Hindlimb muscle (tissue), 1 donor: ENCODE measurements at places on chromosomes 5 and 9.

DNA sequence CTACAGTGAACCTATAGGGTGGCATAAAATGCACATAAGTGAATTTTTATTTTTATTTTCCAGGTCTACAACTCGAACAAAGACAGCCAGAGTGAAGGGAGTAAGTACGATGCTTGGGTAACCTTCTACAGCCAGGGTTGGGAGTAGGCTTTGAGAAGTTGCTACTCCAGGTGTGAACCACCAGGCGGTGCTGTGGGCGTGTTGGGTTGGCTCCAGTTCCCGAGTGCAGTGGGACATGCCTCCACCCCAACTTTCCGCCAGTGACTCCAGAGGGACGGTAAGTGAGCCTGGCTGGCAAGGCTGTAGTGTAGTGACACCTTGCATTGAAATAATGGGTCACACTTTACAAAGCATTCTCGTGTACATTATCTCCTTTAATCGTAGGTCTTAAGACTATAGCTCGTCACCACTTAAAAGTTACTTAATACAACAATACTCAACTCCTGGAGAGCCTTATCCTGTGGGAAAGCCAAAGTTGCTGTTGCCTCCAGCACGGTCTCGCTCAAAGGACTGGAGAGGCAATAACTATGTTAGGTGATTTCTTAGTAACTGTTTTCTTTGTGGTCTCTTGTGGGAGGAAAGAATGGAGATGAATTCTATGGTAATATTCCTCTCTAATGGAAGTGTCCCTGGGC lies 244.0 kb downstream of the ARHGAP26 start:
- no peak for DNase-seq

GRCh38 chr5:144404672-144405071 lies 234.0 kb downstream of the KCTD16 start:
- no peak for DNase-seq

DNA sequence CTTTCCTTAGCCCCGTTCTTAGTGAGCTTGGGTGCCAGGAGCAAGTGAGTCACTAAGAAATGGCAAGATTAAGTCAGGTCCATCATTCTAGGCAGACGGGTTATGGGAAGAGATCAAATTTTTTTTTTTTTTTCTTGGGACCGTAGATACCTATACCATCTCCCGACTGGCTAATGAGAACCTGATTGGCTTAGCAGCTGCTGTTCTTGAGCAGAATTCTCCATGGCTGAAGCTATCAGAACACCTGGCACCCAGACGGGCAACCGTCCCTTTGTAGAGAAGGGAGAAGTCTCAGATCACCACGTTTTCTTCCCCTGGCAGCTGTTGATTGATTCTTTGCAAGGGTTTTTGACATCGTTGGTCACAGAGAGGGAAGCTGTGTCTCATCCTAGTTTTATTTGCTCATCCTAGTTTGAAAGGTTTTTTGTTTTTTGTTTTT lies 78.6 kb downstream of the AOPEP start:
- DNase-seq, result no peak

- DNase-seq, result no peak
Observed at GRCh38 chr9:134173127-134174072, 9.0 kb upstream of the RNU6ATAC start.

DNA sequence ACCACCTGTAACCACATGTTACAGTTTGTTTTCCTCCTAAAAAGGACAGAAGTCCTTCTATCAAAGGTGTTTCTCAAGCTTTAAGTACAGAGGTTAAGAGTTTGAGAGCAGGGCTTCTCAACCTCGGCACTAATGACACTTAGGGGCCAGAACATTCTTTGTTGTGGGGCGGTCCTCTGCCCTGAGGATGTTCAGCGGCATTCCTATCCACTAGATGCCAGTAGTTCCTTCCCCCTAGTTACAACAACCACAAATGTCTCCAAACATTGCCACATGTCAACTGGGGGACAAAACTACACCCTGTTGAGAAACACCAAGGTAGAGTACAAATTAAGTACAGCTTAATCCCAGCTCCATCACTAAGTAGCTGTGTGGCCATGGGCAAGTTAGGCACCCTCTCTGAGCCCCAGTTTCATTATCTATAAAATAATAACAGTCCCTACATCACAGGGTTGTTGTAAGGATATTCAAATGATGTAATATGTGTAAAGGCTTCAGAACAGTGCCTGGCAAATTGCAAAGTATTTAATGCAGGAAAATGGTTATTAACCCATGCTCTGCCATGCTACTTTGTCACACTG lies 44.6 kb downstream of the PIP5K1B start:
- no peak for DNase-seq

DNA sequence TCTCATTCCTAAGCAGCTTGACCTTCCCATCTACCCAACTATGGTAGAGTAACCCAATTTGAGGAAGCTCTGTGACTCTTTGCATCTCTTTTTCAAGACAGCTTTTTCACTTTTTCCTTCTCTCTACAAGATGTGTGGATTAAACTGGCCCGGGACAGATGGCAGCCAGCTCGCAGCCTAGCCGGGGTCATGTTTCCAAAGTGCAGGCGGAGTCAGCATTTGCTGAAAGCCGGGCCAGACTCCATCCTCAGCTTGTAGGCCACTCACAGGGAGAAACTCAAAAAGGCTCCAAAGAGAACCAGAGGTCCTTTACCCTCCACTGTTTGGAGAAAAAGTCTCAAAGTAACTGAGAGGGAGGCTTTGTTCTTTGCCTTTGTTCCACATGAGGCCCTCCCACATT lies 286.8 kb upstream of the PANK3 start:
- no peak for DNase-seq

- DNase-seq, result no peak
Observed at GRCh38 chr5:55062039-55062779, 38.2 kb downstream of the GZMK start.

DNA sequence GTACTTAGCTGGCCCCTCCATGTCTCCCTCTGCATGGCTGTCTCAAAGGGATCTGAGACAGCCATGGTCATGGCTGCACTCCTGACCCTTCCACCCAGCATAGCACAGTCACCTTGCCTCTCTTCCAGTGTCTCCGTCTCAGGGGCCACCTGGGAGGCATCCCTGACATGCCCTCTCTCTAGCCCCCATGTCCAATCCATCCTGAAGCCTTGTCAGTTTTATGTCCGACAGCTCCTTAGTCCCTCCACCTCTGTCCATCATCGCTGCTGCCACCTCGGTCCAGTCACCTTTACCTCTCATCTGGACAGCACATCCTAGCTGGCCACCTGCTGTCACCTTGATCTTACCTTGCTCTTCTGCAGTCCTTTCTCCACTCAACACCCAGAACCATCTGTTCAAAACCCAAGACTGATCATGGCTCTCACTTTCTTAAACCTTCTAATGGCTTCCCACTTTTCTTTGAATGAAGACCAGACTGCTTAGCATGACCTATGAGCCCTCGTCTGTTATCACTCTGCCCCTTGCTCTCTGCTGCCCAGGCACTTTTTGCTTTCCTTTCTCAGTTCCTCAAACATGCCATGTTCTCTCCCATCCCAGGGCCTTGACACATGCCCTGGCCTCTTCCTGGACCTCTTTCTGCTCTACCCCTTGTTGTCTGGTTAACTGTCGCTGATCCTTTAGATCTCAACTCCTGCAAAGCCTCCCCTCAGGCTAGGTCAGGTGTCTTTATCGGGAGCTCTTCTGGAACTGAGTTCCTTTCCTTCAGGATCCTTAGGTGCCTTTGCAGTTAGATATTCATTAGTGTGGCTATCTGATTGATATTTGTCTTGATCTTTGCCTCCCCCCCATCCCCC lies 181.8 kb upstream of the PITX1 start:
- DNase-seq, result no peak

GRCh38 chr5:110304176-110304575 lies 422.3 kb downstream of the TMEM232 start:
- peak; percentile 2 for DNase-seq

DNA sequence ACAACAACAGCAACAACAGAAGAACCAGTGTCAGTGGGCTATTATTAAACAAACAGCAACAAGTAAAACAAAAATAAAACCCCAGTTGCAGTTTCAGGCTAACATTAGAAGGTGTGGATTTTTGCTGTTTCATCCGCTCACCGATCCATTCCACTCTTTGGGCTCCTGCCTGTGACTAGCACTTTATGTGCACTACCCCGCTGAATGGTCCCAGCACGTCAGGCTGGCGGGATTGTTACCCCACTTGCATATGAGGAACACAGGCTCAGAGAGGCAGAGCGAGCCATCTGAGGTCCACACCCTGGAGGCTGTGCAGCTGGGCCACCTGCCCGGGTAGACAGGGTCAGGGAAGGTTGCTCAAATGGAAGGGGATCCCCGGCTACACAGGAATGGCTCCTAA lies 26.0 kb downstream of the NSG2 start:
- DNase-seq, result no peak

GRCh38 chr9:135926402-135927194 lies 19.3 kb upstream of the CAMSAP1 start:
- DNase-seq, result no peak

DNA sequence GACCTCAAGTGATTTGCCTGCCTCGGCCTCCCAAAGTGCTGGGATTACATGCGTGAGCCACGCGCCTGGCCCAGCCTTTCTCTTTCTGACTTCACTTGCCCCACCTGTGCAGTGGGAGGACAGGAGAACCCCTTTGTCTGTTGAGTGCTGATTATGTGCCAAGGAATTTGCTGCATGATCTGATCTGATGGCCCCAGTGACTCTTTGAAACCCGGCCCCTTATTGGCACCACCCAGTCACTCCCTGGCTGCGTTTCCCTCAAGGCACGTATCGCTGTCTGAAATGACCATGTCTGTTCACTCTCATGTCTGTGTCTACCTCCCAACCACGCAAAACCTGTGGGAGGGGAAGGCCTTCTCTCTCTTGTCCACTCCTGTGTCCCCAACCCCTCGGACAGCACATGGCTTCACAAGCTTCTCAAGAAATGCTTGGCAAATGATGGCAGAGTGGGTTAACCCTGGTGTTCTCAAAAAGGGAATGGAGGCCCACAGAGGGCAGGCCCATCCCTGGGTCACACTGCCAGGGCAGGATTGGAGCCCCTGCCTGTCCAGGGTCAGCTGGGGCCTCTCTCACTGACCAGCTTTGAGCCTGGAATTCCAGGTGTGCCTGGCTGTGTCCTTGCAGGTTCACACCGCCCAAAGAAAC lies 21.9 kb downstream of the NEK6 start:
- DNase-seq, result no peak

DNA sequence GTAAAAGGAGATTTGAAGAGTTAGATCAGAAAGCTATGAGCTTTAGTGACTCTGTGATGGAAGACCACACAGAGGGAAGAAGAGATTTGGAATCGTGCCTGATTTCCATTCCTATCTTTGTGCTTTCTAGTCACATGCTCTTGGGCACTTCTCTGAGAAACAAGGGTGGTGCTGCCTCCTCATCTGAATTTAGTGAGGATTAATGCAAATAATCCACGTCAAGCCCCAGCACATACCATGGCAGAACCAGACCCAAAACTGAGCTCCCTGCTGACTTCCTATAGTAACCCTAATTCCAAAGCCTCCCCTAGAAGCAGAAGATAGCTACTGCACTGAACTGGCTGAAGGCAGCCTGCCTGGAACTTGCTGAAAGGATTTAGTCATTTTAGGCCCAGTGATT lies 17.7 kb downstream of the SLC45A2 start:
- no peak for DNase-seq

DNA sequence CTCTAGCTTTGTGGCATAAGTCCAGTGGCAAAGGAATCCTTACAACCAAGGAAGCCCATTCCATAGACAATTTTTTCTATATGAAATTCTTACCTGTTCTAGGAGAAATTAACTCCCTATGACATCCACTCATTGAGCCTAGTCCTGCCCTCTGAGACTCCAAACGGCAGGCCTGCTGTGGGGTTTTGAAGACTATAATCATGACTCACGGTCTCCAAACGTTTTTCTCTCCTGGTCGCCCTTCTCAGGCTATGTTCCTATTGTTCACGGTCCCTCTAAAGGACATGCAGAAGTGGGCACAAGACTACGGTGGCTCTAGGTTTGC lies 611 bp downstream of the EXOSC3 start:
- no peak for DNase-seq

GRCh38 chr9:92247981-92248380 lies 45.5 kb downstream of the IARS1 start:
- no peak for DNase-seq

- DNase-seq, result no peak
Observed at GRCh38 chr9:137809040-137809576, 68.5 kb upstream of the CACNA1B start.

DNA sequence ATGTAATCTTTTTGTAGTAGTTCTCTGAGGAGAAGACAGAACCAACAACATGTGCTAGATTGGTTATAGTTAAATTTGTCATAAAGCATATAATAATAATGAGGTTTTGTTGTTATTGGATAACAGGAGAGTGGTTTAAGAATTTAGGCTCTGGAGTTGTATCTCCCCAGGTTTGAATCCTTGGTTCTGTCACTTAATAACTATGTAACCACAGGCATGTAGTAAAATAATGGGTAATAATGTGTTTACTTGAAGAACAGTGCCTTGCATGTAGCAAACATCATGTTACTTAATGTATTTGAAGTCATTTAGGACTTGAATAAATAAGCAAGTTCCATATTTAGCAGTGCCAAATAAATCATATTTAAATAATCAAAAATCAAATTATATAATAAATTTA lies 55.8 kb downstream of the NSD1 start:
- no peak for DNase-seq

DNA sequence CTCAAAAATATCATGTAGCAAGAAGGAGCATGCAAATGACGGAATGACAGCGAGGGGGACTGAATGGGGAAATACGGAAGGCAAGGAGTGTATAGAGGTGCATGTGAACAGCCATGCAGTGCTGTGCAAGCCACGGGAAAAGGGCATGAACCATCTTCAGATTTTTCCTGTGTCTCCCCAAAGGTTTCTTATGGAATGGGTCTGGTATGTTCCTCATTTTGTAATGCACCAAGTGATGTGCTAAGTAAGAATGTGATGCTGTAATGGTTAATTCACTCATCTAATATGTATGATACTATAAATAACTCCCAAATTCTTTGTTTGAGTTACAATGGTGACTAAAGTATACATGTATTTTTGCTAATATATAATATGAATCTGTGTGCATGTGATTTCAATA lies 99.0 kb upstream of the DAB2 start:
- DNase-seq, result no peak

- DNase-seq, result peak; percentile 73
Observed at GRCh38 chr9:116355153-116355921, 201.7 kb downstream of the PAPPA start.

DNA sequence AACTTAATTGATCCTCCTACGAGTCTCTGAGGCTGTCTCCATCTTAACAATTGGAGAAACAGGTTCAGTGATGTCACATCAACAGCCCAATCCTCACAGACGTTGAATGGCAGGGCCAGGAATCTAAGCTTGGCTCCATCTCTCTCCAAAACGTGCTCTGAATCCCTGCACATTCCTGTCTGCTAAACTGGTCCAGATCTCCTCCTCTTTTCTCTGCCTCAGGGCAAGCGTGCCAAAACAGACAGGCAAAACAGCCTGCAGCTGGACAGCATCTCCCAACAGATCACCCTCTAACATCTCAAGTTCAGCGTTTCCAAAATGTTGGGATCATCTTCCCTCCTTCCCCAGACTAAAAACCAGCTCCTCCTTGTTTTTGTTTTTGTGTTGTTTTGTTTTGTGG lies 6.6 kb downstream of the FBP1 start:
- peak; percentile 50 for DNase-seq

GRCh38 chr5:126368239-126368812 lies 54.9 kb upstream of the GRAMD2B start:
- no peak for DNase-seq
